ENCODE measurements at places on chromosomes 12 and 14.
A peak's percentile ranks its signal among the peaks of the same experiment; 100 is the strongest.

GRCh38 chr12:13534645-13535398, 338.3 kb downstream of the EMP1 start:
- DNase-seq = peak; percentile 82

DNA sequence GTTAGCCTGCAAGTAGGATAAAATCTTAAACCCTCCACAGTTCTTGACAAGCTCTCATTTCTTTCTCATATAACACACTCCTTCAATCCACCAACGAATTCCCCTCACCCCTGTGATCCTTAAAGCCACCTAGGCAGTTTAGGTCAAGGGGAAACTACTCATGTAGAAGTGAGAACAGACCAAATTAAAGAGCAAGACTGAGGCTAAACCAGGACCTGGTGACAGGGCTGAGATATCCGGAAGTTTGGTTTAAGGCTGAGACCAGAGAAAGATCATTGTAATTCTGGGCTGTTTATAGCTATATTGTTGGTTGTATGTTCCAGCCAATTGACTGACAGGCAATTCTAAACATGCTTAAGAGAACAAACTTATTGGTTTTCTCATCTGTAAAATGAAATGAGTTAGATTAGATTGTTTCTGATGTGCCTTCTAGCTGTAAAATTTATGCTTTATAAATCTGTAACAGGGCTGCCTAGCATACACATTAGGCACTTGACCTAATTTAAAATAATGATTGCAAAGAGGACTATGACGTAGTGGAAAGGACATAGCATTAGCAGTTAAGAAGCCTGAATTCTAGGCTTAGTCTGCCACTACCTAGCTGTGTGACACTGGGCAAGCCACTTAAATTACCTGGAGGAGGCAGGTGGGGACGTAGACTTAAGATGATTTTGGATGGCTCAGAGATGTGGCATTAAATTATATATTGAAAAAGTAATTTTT, 53.9 kb upstream of the PTGR2 start:
- peak; percentile 38 for DNase-seq

GRCh38 chr14:84436528-84436927, 1093.4 kb upstream of the FLRT2 start:
- DNase-seq = no peak

- DNase-seq = no peak
Measured at GRCh38 chr12:127542931-127543330, 724.0 kb upstream of the TMEM132C start.

- DNase-seq = no peak
Measured at GRCh38 chr12:4203772-4204376, 69.7 kb upstream of the CCND2 start.

GRCh38 chr14:58484176-58484575, 56.7 kb downstream of the KIAA0586 start:
- no peak for DNase-seq

- no peak for DNase-seq
Measured at GRCh38 chr12:72318341-72318740, 46.2 kb downstream of the TRHDE start.

DNA sequence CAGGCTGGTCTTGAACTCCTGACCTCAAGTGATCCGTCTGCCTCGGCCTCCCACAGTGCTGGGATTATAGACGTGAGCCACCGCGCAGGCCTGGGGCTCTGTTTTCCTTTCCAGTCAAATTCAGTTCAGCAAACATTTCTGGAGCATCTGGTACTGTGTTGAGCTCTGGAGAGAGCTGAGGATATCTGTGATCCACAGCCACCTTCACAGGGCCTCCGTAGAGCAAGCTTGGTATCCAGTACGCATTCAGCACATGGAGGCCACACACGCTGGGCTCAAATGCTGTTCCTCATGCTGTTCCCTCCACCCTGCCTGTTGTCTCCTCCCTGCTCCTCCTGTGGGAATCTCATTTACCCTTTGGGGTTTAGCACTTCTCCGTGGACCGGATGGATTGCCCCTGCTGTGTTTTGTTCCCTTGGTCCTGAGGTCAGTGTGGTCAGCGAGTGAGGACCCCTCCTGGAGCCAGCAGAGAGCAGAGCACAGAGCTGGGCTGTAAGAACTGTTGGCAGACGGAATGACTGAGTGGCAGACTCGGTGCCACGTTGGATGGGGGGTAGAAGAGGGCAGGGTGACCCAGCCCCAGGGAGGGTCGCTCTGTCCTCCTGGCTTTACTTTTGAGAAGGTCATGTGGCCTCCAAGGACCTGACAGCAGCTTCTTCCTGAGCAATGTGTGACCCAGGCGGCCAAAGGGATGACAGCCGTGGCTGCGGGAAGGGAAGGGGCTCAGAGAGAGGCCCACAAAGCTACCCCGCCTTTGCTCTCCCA, 891 bp downstream of the RPS6KL1 start:
- no peak for DNase-seq

DNA sequence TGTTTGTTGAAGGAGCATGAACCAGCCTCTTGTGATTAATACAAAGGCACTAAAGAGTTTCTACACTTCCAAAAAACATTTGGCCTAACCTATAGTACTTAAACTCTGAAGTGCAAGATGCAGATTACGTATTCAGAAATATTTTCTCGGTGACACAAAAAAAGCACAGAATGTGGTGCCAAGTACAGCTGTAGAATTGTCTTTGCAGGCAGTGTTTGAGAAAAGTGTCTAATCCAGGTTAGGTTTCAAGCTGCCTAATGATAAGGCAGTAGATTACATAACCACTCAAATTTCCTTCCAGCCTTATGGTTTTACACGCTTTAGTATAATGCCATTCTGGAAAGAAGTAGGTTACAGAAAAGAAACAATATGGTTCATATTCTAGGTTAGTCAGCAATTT, 205.2 kb downstream of the KLHL28 start:
- no peak for DNase-seq

DNA sequence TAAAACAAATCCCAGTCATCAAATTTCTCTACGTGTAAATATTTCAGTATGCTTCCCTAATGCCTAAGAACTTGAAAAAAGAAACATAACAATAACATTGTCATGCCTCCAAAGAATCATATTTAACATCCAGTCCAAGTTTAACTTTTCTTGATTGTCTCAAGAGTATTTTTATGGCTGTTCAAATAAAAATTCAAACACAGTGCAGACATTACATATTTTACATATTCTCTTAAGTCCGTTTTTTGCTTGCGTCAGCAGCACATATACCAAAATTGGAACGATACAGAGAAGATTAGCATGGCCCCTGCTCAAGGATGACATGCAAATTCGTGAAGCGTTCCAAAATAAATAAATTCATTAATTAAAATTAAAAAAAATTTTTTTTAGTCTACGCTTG, 23.3 kb upstream of the EEA1 start:
- no peak for DNase-seq

GRCh38 chr14:101962503-101962874, 1.9 kb upstream of the DYNC1H1 start:
- no peak for DNase-seq

- no peak for DNase-seq
Measured at GRCh38 chr12:25322351-25322750, 71.6 kb upstream of the KRAS start.

- no peak for DNase-seq
Measured at GRCh38 chr14:95830386-95830785, 46.2 kb upstream of the TUNAR start.

DNA sequence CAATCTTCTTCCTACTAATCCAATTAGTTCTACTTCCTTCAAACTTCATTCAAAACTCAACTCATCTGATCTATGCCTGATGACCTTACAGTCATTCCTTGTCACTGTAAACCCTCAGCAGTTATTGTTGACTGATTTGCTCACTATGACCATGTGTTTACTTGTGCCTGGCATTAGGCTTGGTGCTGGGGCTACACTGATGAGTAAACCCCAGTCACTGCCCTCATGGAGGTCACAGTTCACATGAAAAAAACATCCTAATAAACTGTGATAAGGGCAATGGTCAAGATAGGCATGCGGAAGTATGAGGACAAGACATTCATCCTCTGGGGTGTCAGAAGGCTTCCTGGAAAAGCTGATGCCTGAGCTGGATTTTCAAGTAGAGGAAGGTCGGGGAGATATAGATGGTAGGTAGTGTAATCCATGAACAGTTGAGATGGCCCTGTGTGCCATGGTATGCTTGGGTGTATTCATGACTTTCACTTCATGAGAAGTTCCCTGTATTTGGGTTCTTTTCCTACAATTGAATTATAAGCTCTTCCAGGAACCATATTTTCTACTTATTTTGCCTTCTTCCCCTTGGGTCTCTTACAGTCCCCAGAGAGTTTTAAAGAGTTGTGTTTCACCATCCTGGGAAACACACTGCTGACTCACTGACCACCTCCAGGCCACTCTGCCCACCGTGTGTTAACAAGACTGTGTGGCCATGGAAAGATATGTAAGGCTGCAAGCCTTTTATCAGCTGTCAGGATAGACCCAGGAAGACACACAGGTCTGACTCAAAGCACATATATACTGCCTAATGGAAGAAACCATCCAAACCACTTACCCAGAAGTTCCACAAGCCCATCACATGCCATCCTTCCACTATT, 38.7 kb upstream of the DUSP6 start:
- DNase-seq = no peak

- no peak for DNase-seq
Measured at GRCh38 chr14:39289523-39289922, 55.8 kb downstream of the MIA2 start.

- DNase-seq = no peak
Measured at GRCh38 chr12:20474016-20474415, 105.7 kb downstream of the PDE3A start.

- no peak for DNase-seq
Measured at GRCh38 chr14:23876160-23876750, 77.3 kb upstream of the DHRS4 start.

DNA sequence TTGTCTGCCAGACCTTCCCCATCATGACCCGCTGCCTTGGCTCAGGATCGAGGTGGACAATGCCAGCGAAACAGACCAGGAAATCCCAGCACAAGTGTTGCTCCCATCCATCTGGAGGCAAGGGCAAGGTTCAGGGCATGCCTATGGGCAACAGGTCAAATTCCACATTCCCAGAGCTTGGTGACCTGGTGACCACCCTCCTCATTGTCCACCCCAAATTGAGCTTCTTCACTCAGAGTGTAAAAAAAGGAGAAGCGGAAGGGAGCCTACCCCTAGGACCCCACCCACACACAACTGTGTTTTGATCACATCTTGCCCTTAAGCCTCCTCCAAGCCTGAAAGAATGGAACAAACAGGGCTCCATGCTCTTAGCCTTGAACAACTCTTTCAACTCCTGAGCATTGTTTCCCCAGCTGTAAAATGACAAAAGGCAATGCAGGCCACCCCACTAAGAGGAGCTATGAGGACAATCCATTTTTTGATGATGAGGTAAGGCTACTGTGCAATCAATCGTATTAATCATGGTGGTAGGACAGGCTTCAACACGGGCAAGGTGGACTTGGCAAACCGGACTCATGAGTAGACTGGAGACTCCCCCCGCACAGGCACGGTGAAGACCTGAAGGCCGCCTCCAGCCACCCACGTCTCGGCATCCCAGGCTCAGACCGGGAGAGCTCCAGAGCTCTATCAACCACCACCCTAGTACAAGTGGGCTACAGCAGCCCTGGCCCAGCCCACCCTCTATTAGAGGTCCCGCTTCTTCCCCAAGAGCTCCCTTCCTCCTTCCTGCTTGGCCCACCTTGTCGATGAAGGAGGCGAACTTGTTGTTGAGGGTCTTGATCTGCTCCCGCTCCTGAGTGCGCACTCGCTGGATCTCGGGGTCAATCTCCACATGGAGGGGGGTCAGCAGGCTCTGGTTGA, 866 bp downstream of the KRT79 start:
- DNase-seq = no peak

DNA sequence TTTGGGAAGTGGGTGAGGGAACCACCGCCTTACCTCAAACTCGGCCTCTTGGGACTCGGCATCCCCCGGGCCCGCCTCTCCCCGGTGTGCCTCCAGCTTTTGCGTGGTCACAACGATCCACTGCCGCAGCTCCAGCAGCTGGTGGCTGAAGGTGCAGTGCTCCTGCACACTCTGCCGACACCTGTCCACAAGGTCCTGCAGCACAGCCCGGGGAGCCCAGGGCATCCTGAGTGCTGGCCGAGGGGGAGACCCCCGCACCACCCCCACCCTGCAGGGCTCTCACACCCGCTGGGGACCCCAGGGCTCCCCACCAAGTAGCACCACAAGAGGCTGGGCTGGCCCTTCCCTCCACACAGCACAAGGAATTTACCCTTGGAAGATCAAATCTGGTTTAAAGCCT, 76.6 kb downstream of the SYNE3 start:
- no peak for DNase-seq

GRCh38 chr12:47946413-47947323, 16.7 kb upstream of the TMEM106C start:
- no peak for DNase-seq

GRCh38 chr14:49494836-49495235, 91.3 kb downstream of the RPS29 start:
- no peak for DNase-seq

Data from retina (tissue), 1 donor.